ENCODE measurements at places on chromosomes 16 and 17.

DNA sequence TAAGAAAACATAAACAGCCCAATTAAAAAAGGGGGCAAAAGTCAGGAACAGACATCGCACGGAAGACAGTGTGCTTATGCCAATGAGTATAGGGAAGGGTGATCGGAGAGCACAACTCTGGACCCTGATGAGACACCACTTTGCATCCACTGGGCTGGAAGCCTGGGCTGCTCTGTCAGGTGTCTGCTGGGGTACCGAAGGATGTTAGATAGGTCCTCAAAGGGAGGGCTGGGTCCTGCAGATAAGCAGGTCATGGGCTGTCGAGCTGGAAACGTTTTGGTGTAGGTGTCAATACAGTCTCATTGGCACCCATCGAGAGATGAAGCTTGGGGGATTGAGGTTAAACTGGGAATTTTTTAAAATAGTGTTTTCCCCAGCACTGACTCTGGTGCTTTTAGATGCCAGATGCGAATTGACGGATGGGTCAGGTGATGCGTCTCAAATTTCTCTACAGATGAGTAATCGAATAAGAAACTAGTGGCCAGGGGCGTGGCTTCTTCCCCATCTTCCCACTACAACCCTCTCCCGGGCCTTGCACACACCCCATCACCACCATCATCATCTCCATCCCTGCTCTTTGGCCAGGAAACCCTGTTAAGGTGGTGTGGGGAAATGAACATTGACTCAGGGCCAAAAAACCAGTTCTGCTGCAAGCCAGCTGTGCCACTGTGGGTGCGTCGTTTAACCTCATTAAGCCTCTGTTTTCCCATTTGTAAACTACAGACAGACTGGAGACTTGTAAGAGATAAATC, 47.8 kb upstream of the IRF8 start:
- DNase-seq = no peak

- no peak for DNase-seq
Observed at GRCh38 chr17:58281511-58282011, 826 bp upstream of the MPO start.

- DNase-seq = no peak
Observed at GRCh38 chr16:11056993-11057649, 112.8 kb downstream of the CLEC16A start.

DNA sequence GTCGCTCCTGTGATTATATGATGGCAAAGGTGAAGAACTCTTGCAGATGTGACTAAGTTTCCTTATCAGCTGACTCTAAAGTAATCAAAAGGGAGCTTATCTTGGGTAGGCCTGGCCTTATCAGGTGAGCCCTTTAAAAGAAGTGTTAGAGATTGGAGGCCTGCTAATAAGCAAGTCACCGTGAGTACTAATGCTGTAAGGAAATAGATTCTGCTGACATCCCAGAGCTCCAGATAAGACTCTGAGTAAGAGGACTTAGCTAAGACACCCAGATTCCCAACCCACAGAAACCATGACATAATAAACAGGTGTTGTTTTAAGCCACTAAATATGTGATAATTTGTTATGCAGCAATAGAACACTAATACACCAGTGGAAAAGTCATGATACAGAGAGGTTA, 99.9 kb upstream of the FAM20A start:
- no peak for DNase-seq

GRCh38 chr16:77965346-77965745, 57.0 kb upstream of the CLEC3A start:
- DNase-seq = no peak

Measured in thoracic aorta (tissue), 2 donors.